ENCODE measurements at places on chromosomes 3 and 15. TPM values are rescaled to one million over a fixed set of nuclear protein-coding genes. Genes with fewer than 3 reads are reported as not detected.

DNA sequence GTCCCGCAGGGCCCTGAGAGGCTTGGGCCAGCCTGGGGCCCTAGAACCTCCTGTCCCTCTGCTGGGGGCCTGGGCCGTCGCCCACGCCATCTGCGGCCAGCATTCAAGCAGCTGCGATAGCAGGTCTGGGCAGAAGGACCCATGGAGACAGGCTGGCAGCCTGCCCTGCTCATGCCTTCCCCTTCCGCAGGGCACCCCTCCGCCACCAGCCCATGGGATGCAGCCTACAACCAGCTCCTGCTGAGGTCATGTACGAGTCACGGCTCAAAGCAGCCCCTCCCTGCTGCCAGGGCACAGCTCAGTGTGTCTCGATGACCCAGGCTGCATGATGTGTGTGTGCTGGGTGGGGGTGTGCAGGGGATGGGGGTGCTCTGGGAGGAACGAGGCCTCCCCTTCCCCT lies 27.8 kb downstream of the DUSP7 start:
- no peak overlapping the region for H3K4me3 ChIP-seq
- no peaks in the 10 kb centered on the region for H3K27me3 ChIP-seq
- no peak overlapping the region for H3K27ac ChIP-seq
- no peaks in the 10 kb centered on the region for H3K36me3 ChIP-seq
- peaks cover 6% of the 10 kb centered on the region for H3K4me1 ChIP-seq

MRAS gene
- 28.7 TPM for total RNA-seq

DNA sequence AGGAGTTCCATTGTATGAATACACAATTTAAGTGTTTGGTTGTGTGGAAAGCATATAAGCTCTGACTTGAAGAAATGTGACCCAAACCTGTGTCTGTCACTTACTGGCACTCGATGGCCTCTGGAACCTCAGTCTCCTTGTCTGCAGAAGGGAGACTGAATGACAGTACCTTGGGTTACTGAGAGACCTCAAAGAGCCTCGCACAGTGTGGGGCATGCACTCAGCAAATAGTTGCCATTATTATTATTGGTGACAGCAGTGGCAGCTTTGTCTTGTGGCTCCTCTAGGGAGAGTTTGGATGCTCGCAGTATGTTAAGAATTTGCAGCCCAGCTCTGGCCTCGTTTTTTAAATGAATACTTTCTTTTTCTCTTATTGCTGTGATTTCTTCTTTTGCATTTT lies 43.4 kb downstream of the EEFSEC start:
- no peaks in the 10 kb centered on the region for H3K36me3 ChIP-seq
- no peaks in the 10 kb centered on the region for H3K27me3 ChIP-seq
- no peak overlapping the region for H3K4me3 ChIP-seq

DNA sequence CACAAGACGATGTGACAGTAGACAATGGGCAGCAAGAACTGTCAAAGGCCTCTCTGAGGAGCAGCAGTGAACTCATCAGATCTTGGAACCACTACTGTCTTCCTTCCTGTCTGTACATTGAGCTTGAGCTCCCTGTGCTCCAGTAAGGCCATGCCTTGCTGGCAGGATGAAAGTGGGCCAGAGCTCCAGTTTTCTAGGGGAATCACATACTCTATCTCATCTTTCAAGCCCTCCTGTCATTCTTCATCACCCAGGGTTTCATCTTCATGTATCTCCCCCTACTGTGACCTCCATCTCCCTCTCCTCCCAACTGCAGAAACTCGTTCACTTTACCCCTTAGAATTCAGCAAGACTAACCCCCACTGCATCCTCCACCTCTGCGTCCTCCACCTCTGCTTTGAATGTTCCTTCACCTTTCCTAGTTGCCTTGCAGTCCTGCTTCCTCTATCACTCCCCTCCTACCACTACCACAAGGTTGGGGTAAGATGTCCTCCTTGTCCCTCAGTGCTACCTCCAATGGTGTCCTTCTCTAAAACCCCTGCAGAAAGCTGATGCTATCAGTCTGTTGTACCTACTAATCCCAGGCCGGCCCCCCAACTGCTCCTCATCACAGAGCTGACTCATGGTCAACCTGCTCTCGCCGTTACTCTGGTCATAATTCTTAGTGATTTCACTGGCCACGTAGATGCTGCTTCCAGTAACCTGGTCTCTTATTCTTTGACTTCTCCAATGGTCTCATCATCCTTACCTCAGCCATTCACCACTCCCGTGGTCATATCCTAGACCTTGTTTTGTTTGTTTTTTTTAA lies 22.3 kb downstream of the NKIRAS1 start:
- no peak for DNase-seq
- peaks cover 1% of the 10 kb centered on the region for H3K4me1 ChIP-seq
- no peak overlapping the region for H3K27ac ChIP-seq

GRCh38 chr3:89565098-89565497 lies 457.7 kb downstream of the EPHA3 start:
- DNase-seq = no peak
- no peak overlapping the region for H3K4me3 ChIP-seq
- no peaks in the 10 kb centered on the region for H3K36me3 ChIP-seq
- H3K27me3 ChIP-seq = no peaks in the 10 kb centered on the region
- no peak overlapping the region for H3K27ac ChIP-seq

SLC22A14 gene
- total RNA-seq = not detected

- H3K36me3 ChIP-seq = no peaks in the 10 kb centered on the region
- no peak overlapping the region for H3K27ac ChIP-seq
- DNase-seq = no peak
Observed at GRCh38 chr3:58346368-58346767, 13.7 kb downstream of the PXK start.

Measured in lung (tissue), 17 donors.